ENCODE measurements at places on chromosomes 11 and 22.

DNA sequence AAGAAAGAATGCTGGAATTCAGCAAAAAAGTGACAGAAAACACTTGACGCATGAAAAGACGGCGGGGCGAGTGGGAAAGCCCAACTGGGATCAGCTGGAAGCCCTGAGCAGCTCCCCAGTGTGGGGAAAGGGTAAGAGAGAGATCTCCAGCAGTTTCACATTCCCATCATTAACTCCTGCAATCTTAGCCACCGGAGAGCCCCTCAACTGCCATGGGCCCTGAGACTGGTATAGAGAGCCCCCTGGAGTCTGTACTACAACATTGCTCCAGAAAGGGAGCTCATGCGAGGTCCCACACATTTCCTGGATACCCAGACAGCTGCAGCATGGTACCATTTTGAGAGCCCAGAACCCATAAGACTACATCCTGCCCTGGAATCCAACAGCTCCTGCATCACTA is 31.1 kb downstream of the MRGPRX4 start:
- no peak for DNase-seq

GRCh38 chr11:14751975-14752407 is 108.4 kb downstream of the PDE3B start:
- DNase-seq, result no peak

GRCh38 chr11:9470765-9471164 is 10.0 kb downstream of the ZNF143 start:
- no peak for DNase-seq

GRCh38 chr11:18776324-18776723 is 15.3 kb downstream of the PTPN5 start:
- no peak for DNase-seq

- no peak for DNase-seq
These were observed 44.9 kb upstream of the FADD start for GRCh38 chr11:70158201-70158600.

DNA sequence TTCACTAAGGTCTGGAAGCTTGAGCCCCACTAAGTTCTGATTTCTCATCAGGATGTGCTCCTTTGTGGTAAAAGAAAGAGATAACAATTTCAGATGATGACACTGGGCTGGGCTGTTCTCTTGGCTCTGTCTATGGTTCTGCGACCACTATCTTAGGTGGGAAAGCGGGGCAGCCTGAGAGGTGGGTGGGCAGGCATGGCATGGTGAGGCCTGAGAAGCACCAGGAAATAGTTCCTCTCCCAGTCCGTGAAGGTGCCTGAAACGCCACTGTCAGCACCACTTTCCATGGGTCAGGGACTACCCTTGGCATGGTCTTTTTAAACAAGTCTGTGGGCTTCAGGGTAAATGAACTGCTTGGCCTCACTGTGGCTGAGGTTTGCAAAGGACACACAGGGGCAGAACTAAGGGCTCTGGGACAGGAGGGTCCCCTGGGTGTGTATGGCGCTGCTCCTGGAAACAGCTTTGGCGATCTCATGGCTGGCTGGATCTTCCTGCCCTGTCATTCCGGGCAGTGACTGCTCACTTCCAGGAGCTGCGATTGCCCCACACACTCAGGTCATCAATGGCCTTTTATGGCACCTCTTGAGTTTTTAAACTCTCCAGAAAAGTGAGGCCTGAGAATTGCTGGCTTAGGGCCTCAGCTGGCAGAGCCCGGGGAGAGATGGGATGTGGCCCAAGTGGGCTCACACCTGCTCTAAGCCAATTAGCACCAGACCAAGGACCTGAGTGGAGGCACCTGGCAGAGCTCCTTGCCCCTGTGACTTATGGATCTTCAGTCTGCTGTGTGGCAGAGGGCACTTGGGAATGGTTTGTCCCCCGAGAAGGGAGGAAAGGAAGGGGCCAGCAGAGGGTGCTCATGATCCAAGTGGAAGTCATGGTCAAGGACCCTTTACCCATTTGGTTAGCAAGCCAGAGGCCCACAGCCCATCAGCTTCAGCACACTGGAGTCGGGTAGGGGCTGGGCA is 55.6 kb upstream of the LYVE1 start:
- DNase-seq, result no peak

GRCh38 chr11:390175-390574 is 3.8 kb upstream of the PKP3 start:
- no peak for DNase-seq

- no peak for DNase-seq
These were observed 1.8 kb upstream of the TPBGL start for GRCh38 chr11:75238595-75239440.

DNA sequence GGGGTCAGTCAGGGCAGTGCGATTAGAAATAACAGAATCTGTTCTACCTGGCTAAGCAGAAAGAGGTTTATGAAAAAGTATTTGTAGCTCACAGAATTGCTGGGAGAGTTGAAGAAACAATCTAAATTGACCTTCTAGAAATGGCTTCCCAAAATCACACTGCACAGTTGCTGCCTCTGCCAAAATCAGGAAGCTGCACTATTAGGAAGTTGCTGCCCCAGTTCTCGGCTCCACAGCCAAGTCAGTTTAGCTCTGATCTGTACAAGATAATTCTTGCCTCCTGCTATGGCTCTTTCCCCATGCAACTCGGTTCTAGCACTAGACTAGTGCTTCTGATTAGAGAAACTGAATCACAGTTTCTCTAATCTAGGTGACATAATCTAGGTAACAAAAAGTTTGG is 16.0 kb upstream of the CCDC90B start:
- DNase-seq, result no peak

GRCh38 chr11:61589961-61590360 is 9.1 kb upstream of the SYT7 start:
- no peak for DNase-seq

DNA sequence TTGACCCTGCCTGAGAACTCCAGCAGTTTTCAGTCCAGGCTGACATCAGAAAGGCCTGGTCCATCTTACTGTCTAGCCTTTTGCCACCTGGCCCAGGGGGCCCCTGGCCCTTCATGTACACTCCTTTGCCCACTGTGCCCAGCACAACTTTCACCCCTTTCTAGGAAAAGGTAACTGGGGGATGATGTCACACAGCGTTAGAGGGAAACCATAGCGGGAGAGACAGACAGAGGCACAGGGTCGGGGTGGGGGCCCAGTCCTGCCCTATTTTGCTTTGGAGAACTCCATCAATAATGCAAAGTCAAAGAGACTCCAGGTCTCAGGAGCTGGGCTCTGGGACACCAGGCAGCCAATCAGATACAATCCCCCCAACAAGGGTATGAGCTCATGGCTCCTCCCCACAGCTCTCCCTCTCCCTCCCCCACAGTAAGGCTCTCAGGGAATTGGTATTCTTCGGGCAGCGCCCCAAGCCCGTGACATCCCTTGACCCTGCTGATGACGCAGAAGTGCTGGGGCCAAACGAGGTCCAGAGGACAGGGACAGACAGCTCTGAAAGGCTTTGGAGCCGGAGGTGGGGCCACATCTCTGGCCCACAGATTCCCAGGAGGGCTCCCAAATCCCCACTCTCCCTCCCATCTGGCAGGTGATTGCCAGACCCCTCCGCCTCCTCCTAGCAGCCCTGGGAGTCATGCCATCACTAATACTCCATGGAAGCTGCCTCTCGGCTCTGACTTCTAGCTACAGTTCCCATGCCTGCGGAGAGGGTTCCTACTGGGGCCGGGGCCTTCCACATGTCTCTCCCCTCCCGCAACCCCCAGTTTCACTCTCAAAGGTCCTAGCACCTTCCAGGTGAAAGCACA is 5.9 kb downstream of the USP2 start:
- DNase-seq, result no peak

GRCh38 chr11:66418168-66418985 is 2.5 kb upstream of the NPAS4 start:
- DNase-seq, result no peak

DNA sequence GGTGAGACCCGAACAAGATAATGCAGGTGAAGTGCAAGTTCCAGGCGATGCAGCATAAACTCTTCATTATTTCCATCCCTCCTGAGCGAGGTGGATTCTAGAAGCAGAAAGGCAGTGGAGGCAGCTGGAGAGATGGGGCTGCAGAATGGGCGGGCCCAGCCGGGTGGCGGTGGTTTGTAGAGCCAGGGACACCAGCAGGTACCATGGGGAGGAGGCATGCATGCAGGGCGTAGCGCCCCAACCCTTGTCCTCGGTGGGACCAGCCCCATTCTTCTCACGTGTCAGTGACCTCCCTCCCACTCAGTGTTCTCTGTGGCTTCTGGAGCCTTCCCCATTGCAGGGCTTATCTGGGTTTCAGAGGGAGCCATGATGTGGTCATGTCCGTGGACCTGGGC is 38.0 kb downstream of the MPPED1 start:
- DNase-seq, result no peak

Data from esophagus squamous epithelium (tissue), 5 donors.